ENCODE measurements at places on chromosomes 3 and 15. TPM values are rescaled to one million over a fixed set of nuclear protein-coding genes. Genes with fewer than 3 reads are reported as not detected.

ADCY5 gene
- polyA plus RNA-seq: 11.2 TPM

TEX55 gene
- not detected for polyA plus RNA-seq

CHRNA7 gene
- 28.6 TPM for polyA plus RNA-seq

TTC23 gene
- polyA plus RNA-seq: 29.1 TPM

MAP3K13 gene
- polyA plus RNA-seq: 37.4 TPM

FAM43A gene
- 5.0 TPM for polyA plus RNA-seq

PRTG gene
- 12.4 TPM for polyA plus RNA-seq

DOCK3 gene
- polyA plus RNA-seq: 2.1 TPM

CCR9 gene
- 0.13 TPM for polyA plus RNA-seq

SLC41A3 gene
- 81.3 TPM for polyA plus RNA-seq

PODXL2 gene
- polyA plus RNA-seq: 58.6 TPM

MAP1A gene
- polyA plus RNA-seq: 9.6 TPM

THBS1 gene
- polyA plus RNA-seq: 139 TPM

CDAN1 gene
- 27.4 TPM for polyA plus RNA-seq

ST8SIA2 gene
- 3.9 TPM for polyA plus RNA-seq

FANCD2OS gene
- polyA plus RNA-seq: not detected

CCDC14 gene
- polyA plus RNA-seq: 171 TPM

CACNA2D3 gene
- 1.6 TPM for polyA plus RNA-seq

NEIL1 gene
- 35.3 TPM for polyA plus RNA-seq

LTK gene
- 2.9 TPM for polyA plus RNA-seq

ROBO2 gene
- 88.0 TPM for polyA plus RNA-seq

TERC gene
- polyA plus RNA-seq: 0.61 TPM

DNAJA4 gene
- 32.2 TPM for polyA plus RNA-seq

UCN2 gene
- polyA plus RNA-seq: 0.51 TPM

FES gene
- 17.3 TPM for polyA plus RNA-seq

EFHB gene
- 2.6 TPM for polyA plus RNA-seq

VEPH1 gene
- 58.5 TPM for polyA plus RNA-seq

RAB7A gene
- polyA plus RNA-seq: 231 TPM

SUSD5 gene
- polyA plus RNA-seq: 4.5 TPM

THSD4 gene
- polyA plus RNA-seq: 30.7 TPM

SLC12A1 gene
- polyA plus RNA-seq: 393 TPM

KBTBD12 gene
- polyA plus RNA-seq: 1.9 TPM
